A549 treated with CpdA at 1 μM for 4 hours (cell line): ENCODE measurements at places on chromosomes 7 and 10. TPM values are rescaled to one million over a fixed set of nuclear protein-coding genes. Genes with fewer than 3 reads are reported as not detected.

Gene SLC39A12
- not detected in 5 replicates for total RNA-seq

Gene PILRA
- 4.0 to 6.4 TPM (median 5.4 TPM) in 5 replicates for total RNA-seq

Gene CUBN
- total RNA-seq: 0.05 to 0.28 TPM (median 0.11 TPM) in 5 replicates

Gene PTPRZ1
- total RNA-seq: not detected in 5 replicates

Gene LDB3
- total RNA-seq: 0.02 to 0.13 TPM (median 0.06 TPM) in 3 of 5 replicates, not detected in the others

Gene GIMAP4
- total RNA-seq: not detected in 5 replicates

Gene XRCC2
- total RNA-seq: 3.9 to 8.3 TPM (median 5.3 TPM) in 5 replicates

Gene UCN3
- total RNA-seq: not detected in 5 replicates

Gene PAPOLB
- not detected in 5 replicates for total RNA-seq

Gene UNC5B
- total RNA-seq: 0.53 to 0.77 TPM (median 0.70 TPM) in 5 replicates

Gene AZGP1
- total RNA-seq: not detected in 5 replicates

Gene TEX47
- not detected in 5 replicates for total RNA-seq

Gene CRYGN
- not detected in 5 replicates for total RNA-seq

Gene SUGCT
- total RNA-seq: 0.89 to 1.5 TPM (median 1.4 TPM) in 5 replicates

Gene DEPP1
- total RNA-seq: 1.3 to 1.8 TPM (median 1.4 TPM) in 5 replicates

Gene MAD1L1
- total RNA-seq: 17.5 to 27.1 TPM (median 21.8 TPM) in 5 replicates

Gene CAMK1D
- total RNA-seq: 6.3 to 8.0 TPM (median 7.6 TPM) in 5 replicates

Gene GPC2
- total RNA-seq: 0.24 to 1.4 TPM (median 0.67 TPM) in 5 replicates

Gene CALCR
- total RNA-seq: not detected in 5 replicates

Gene TMEM184A
- total RNA-seq: 8.7 to 14.5 TPM (median 14.0 TPM) in 5 replicates

Gene NRCAM
- total RNA-seq: 73.7 to 93.0 TPM (median 79.0 TPM) in 5 replicates

Gene ECHDC3
- total RNA-seq: 7.3 to 10.9 TPM (median 8.5 TPM) in 5 replicates

Gene HNRNPA2B1
- 1,195 to 1,517 TPM (median 1,215 TPM) in 5 replicates for total RNA-seq

Gene BET1
- total RNA-seq: 24.7 to 34.8 TPM (median 27.8 TPM) in 5 replicates

Gene RBP3
- total RNA-seq: not detected in 5 replicates

Gene CYP2C19
- 0.02 TPM in 1 of 5 replicates, not detected in the others for total RNA-seq

Gene TMEM213
- not detected in 5 replicates for total RNA-seq

Gene ODAD2
- total RNA-seq: 0.05 to 0.27 TPM (median 0.09 TPM) in 4 of 5 replicates, not detected in the other

Gene LEP
- total RNA-seq: not detected in 5 replicates

Gene HTRA1
- 51.9 to 65.1 TPM (median 52.8 TPM) in 5 replicates for total RNA-seq

Gene CDHR1
- 0.06 to 0.13 TPM (median 0.10 TPM) in 4 of 5 replicates, not detected in the other for total RNA-seq

Gene PIP
- total RNA-seq: not detected in 5 replicates
